ENCODE measurements at places on chromosomes 12 and 14.

DNA sequence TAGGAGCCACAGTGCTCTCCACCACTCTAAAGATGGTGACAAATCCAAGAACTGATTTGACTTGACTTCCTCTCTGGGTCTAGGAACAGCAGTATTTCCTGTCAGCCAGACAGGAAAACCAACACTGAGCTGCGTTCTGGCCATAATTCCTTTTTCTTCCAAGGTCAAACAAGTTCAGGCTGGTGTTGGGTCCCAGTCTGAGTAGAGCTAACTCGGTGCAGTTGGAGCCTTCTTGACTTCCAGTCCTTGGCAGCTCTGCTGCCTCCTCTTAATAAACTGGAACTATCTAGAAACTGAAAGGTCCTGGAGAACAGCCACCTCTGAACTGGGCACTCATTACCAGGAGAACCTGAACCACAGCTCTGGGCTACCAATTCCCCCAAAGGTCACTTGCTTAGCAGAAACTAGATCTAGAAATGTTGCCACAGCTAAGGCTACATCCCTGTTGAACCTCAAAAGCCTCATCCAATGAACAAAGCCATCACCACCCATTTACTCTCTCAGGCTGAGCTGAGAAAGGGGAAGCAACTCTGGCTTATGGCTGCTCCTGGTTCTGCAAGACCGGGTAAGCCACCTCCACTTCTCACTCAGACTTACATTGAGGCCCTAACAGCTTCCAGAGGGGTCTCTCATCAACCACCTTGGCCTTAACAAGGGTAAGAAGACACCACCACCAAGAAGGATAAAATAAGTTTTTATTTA is 27.7 kb downstream of the MAX start:
- no peak for DNase-seq

GRCh38 chr14:58816416-58817115 is 178.8 kb downstream of the DACT1 start:
- DNase-seq = no peak

DNA sequence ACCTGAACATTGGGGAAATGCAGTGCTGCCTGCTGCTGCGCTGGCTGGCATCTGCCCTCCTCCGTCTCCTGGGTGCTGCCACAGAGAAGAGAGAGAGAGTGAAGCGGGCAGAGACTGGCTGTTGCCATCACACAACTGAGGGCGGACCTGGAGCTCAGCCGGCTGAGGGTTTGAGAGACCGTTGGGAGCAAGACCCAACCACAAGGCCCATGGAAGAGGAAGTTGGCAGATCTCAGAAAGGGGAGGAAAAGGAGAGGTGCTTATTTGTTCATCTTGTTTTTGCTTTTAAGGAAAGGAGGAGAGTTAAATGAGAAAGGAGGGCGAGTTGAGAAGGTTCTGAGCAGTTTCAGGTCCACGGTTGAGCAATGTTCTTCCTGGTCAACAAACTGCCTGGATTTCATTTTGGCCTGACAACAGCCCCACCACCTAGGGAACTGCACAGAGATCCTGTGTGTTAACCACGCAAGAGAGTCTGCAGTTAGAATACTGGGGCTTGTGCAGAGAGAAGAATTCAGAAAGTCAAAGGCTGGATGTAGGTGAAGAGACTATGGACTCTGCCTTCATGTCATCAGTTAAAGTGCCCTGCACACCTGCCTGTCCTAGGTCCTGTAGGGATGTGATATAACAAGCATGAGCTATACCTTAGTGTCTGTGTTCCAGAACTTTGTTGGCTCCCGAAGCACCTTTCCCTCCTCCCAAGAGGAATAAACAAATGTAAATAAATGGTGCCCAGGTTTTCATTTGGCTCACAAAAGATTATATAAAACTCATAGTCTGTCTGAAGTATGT is 124.6 kb downstream of the ETV6 start:
- DNase-seq = no peak

DNA sequence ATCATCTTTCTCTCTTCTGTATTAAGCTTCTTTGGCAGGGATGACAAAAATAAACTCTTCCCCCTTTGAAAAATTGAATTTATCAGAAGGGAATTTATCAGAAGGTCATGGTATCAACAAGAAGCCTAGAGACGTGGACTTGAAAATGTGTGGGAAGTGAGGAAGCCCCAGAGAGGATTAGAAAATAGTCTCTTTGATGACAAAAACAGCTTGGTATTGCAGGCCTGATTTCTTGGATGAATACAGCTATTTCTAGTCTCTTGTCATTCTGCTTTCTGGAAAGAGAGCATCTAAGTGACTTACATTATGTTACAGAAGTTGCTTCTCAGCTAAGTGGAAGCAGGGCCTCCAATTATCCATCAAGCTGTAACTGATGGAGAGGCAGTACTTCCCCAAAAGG is 111.1 kb downstream of the KITLG start:
- no peak for DNase-seq

DNA sequence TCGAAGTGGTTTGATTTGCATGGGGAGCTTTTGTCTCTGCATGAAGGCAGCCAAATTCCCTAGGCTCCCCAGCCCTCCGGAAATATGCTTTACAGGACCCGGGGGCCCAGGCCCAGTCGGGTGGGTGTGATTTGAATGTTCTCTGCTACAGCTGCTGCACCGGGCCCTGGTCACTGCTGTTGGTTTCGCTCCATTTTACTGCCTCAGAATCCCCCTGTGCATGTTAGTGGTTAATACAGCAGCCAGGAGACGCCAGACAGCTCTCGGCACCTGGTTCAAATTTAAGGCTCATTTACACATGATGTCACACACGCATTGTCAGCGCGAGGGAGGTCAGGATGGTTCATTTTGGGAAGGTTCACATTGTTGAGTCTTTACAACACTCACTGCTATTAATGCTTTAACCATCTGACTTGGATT is 99.6 kb downstream of the SLC38A6 start:
- no peak for DNase-seq

GRCh38 chr14:51996148-51996746 is 6.9 kb downstream of the RTRAF start:
- no peak for DNase-seq

- DNase-seq = no peak
Measured at GRCh38 chr12:27429606-27430005, 16.9 kb upstream of the SMCO2 start.

DNA sequence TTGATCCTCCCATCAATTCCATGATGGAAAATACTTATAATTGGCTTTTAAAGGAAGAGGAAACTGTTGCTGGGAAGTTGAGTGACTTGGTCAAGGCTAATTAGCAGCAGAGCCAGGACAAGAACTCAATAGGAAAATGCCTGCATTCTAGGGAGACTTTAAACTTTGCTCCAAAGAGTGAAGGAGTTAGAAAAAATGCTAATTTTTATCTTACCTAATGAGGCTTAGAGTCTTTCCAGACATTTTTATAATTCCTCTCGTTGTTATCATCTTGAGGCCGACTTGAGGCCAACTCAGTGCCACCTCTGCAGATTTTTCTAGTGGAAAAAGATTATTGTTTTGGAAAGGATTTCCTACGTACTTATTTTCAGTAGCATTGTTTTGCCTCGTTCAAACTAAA is 344.6 kb downstream of the ETNK1 start:
- DNase-seq = no peak

- no peak for DNase-seq
Measured at GRCh38 chr14:61322011-61322798, 826 bp downstream of the PRKCH start.

- no peak for DNase-seq
Measured at GRCh38 chr14:71776471-71777360, 155.5 kb upstream of the RGS6 start.

DNA sequence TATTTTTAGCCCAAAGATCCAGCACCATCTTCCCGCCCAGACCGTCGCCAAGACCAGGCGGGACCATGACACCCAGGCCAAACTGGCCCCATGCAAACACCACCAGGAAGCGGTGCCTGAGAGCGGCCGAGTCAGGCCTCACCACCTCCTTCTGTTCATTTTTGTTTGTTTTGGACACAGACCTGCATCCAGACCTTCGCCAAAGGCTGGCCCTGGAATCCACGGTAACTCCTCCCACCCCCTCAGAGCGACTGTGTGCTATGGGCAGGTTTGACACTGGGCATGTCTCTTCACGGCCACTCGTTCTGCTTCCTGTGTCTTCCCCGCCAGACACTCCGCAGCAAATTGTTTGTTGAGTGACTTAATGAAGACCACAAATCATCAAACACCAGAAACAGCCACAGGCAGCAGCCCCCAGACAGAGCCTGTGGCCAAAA is 47.1 kb downstream of the NCOR2 start:
- no peak for DNase-seq

GRCh38 chr12:125996443-125996842 is 931.2 kb downstream of the AACS start:
- DNase-seq = no peak

DNA sequence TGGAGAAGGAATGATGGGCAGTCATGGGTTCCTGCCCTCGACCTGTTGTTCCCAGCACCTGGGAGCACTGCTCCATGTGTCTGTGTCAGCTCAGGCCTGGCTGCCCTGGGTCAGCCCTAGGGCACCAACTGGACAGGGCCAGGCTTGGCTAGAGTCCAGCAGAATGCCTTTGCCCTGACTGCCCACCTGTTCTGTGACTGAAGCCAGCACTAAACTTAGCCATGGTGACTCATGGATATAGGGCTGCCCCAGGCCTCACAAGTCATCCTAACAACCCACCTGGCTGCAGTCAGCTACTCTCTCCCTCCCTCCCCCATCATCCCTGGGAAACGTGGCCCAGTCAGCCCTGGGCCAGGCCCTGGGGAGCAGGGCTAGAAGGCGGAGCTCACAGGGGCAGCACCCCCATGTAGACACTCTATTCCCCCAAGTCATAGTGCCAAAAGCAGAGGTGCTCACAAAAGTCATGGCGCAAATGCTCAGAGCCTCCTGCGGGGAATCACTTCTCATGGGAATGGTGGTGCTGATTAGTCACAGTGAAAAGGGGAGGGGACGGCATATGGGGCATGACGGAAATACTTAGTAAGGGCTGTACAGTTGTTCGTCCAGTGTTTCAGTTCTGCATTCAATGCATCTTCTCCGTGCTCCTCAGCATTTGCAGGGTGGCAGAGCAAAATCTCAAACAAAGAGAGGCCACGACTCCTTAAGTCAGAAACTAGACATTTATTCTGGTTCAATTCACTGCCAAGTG is 52.0 kb upstream of the NTF3 start:
- DNase-seq = no peak

DNA sequence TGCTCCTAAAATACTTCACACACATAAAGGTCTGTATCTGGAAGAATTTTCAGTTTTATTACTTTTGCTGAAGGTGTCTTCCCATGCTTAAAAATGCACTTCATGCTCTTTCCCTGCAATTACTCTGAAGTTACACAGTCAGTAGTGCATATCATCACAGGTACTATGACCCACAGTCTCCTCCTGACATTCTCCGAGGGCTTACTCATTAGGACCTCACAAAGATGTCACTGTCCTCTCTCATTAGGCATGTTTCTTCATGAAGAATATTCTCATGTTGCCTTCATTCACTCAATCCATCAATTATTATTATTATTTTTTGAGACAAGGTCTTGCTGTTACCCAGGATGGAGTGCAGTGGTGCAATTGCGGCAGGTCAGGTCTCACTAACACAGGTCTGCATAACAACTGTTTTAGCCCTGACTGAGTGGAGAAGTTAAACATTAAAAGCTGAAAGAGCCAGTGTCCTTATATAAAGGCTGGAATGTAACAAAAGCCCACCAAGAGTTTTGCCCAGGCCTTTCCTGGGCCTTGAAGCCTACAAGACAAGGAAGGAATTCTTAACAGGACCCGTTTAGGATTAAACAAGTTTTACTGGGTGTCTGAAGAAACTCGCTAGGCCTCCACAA is 119.5 kb upstream of the WSCD2 start:
- no peak for DNase-seq

- DNase-seq = no peak
Measured at GRCh38 chr14:28755198-28755815, 11.3 kb upstream of the FOXG1 start.

DNA sequence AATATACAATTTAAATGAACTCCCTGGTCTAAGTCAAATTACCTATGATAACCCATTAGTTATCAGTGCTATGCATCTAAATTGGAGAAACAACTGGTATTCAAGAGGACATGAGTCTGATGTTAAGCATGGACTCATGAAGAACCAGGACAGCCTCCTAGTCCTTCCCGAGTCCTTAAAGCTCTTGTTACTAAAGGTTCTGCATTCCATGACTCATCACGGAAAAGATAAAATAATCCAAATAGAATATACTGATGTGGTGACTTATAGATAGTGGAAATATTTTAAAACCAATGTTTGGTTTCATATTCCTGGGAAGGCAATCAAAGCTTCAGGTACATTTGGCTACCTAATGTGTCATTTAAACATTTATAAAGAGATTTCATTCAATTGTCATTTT is 117.2 kb upstream of the PMCH start:
- DNase-seq = no peak

DNA sequence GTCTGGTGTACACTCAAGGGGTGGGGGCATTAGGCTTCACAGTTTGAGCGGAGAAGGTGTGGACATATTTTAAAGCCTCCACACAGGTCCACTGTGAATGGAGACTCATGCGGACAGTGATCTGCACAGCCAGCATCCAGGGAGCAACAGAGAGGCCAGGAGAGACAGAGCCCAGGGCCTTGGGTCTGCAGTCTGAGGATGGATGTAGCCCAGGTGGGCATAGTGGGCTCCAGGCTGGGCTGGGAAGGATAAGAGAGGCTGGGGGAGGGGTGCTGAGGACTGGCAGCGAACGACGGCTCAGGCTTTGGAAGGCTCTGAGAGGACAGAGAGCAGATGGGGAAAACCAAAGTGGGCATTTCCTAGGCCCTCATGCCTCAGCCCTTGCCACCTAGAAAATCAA is 128.8 kb downstream of the PAPOLA start:
- DNase-seq = no peak
